ENCODE measurements at places on chromosomes 6 and 20.

DNA sequence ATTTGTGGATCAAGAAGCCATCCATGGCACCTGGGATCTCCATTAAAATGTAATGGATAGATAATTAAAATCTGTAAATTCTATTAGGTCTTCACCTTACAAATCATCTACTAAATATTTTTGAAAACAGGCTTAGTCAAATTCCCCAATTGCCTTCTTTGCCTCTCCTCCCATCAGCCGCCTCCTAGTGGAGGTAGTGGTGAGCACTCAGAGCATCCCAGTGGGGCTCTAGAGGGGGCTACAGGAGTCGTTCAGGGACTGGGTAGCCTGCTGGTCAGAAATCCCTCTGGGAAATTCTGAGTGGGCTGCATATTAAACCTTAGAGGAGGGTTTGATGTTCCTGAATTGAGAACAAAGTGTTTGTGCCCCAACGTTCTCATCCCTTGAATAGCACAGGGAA, 20.8 kb upstream of the PAX1 start:
- DNase-seq = no peak

DNA sequence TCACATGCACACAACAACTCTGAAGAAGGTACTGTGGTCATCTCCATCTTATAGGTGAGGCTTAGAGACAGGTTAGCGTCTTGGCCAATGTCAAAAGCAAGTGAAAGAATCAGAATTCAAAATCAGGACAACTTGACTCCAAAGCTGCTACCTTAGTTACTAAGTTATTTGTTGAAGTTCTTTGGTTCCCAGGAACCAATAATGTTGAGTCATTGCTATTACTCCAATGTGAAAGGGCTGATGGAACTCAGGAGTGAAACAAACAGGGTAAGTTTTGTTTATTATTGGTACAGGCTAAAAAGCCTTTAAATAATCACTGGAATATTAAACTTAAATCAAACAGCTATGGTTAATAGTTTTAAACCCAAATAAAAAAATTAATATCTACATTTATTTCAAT, 111.1 kb downstream of the PDSS2 start:
- no peak for DNase-seq

- DNase-seq = no peak
Measured at GRCh38 chr20:472889-473292, 10.6 kb upstream of the TBC1D20 start.

GRCh38 chr20:7708112-7708511, 232.1 kb downstream of the HAO1 start:
- no peak for DNase-seq

DNA sequence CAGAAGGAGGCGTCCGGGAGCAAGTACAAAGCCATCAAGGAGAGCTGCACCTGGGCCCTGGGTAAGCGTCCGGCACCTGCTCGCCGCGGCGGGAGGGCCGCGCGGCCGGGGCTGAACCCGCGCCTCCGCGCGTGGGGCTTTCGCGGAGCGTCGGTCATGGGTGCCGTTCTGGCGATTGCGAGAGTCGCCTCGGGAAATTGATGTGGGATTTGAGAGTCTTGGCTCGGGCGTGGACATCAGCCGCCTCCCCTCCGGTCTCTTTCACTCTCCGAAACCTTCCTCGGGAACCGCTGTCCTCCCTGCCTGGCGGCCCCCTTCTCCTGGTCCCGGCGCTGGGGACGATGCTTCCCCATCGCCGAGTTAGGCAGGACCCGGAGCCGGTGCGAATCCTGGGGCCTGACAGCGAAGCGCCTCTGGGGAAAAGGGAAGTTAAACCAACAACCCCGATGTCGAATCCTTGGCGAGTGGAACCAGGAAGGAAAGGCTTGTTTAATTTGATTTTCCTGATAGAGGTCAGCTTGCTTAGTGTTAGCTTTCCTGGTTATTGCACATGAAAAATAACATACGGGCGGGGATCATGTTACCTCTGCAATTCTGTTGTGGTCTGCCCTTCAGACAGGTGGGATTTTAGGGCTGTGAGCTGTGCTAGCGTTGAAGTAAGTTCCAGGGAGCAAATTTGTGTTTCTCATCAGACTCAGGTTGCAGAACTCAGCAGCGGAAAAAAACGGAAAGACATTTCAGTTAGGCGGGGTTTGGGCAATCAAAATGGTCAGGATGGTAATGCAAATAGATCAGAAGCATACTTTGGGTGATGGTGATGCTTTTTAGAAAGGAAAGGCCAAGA, 594 bp downstream of the ARFGEF3 start:
- peak; percentile 72 for DNase-seq

- DNase-seq = no peak
Measured at GRCh38 chr6:77716311-77716710, 63.5 kb downstream of the MEI4 start.

DNA sequence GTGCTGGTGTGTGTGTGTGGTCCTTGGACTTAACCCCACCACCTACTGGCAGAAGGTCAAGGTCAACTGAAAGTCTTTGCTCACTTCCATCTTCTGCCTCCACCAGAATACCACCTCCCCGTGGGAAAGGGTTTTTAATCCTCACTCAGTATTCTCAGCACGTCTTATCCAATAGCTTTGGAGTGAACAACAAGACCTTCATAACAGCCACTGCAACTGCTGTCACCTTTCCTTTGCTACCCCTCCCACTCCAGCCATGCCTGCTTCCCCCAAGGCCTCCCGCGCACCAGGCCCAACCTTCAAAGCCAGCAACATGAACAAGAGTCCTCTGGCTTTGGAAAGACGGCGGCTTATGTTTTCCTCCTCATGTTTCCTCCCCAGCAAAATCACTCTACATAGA, 787 bp upstream of the BTN2A2 start:
- DNase-seq = no peak

DNA sequence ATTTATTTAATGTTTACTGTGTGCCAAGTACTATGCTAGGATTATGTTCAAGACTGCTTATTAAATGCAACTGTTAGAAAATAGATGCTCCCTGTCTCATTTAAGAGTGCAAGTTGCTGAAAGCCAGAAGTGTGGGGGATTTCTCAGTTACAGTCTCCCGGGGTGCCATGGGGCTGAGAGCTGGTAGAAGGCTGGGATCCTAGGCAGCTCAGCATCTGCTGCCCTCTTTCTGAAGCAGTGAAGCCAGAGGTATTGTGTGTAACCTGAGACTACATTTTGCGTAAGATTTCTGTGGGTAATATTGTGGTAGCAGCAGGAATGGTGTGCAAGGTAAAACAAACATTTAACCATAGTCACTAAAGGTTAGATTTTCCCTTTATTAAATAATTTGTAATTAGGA, 120.6 kb downstream of the AKAP7 start:
- DNase-seq = peak; percentile 47

DNA sequence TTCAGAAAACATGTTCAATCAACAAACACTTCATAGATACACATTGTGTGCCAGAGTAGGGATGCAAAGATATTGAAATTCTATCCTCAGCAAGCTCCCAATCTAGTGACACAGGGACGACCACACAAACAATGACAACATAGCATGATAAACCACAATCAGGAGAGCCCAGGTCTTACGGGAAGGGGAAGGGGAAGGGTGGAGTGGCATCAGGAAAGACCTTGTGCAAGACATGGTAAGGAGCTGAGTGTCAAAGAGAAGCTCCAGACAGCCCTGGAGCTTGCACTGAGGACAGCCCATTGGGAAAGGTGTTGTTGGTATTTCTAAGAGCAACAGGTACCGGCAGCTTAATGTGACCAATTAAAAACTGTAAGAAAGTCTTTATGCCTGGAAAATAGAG, 103.6 kb downstream of the PDE7B start:
- no peak for DNase-seq

DNA sequence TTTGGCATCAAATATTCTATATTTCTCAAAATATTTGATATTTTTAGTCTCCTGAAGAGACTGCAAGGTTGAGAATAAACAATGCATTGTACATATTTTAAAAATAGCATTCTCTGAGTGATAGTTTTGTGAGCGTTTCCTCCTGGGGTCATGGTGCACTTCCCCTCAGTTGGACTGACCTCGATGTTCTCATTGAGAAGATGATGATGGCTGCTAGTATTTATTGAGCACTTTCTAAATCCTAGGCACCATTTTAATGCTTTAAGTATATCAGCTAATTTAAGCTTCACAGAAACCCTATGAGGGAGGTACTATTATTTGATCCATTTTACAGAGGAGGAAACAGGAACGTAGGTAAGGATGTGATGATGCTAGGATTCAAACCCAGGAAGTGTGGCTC, 18.2 kb downstream of the DSE start:
- no peak for DNase-seq

DNA sequence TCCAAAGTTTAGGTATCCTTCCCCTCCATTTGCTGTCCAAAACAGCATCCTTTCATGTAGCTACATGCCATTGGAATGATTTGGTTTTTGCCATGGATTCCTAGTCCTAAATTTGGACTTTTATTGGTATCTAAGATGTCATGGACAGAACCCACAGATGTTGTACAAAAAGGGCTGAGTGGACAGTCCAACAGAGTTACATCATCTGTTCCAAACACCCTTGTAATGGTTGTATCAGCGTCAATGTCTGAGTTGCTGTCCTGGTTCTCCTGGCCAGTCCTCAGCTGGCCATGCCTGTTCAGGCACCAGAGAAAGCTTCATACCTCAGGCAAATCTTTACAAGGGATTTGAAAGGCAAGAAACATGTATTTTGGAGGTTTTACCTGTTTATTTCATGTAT, 191.3 kb downstream of the ESR1 start:
- no peak for DNase-seq

DNA sequence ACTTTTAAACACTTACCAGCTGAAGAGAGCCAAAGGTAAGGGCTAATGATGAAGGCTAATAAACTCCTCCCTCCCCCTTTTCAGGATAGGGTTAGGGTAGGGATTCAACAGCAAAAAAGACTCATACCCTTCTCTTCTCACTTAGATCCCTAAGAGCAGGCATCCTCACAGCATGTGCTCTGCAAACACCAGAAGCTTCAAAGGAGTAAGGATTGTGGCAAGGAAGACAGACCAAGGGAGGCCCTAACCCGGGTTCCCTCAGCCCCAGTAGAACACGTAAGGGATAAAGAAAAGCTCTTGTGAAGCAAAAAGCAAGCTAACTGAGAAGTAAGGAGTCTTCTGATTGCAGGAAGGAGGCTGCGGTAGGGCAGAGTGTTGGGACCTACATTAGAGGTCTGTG, 11.6 kb downstream of the MAP3K7 start:
- DNase-seq = no peak

GRCh38 chr6:3966426-3966825, 112.5 kb downstream of the FAM217A start:
- no peak for DNase-seq

- no peak for DNase-seq
Measured at GRCh38 chr6:111899531-111899930, 26.3 kb upstream of the FYN start.

GRCh38 chr6:82840571-82840970, 225.1 kb downstream of the UBE3D start:
- no peak for DNase-seq

DNA sequence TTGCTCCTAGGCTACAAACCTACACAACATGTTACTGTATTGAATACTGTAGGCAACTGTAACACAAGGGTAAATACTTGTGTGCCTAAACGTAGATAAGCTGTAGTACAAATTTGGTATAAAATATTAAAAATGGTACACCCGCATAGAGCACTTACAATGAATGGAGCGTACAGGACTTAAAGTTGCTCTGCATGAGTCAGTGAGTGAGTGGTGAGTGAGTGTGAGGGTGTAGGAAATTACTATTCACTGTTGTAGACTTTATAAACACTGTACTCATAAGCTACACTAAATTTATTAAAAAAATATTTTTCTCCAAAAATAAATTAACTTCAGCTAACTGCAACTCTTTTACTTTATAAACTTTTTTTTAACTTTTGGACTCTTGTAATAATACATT, 391.6 kb downstream of the ADGRB3 start:
- DNase-seq = no peak

- DNase-seq = no peak
Measured at GRCh38 chr6:165988302-165988756, 179.3 kb downstream of the TBXT start.

GRCh38 chr20:35698298-35699126, 640 bp downstream of the NFS1 start:
- DNase-seq = peak; percentile 52

DNA sequence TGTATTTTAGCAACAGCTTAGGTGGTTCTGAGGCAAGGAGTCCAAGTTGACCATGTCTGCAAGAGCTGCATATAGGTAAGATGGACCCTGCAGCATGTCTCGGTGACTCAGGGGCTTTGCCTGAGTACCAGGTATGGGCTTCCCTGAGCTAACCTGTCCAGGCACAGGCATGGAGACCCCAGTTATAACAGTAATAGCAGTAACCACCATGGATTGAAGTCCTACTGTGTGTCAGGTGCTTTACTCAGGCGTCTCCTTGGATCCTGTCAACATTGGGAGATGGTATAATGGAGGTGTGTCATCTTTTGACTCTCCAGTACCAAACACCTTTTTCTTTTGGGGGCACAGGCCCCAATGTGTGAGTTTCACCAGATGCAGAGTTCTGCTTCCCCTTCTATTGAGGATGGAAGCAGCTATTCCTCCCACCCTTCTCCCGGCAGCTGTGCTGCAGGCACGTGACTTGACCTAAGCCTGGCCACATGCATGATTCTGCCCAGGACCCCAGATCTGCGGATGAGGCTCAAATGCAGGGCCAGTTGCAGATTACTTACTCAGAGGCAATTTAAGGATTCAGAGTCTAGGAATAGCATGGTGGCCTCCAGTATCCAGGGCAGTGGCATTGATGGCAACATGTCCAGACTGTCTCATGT, 13.8 kb downstream of the TREM1 start:
- no peak for DNase-seq

DNA sequence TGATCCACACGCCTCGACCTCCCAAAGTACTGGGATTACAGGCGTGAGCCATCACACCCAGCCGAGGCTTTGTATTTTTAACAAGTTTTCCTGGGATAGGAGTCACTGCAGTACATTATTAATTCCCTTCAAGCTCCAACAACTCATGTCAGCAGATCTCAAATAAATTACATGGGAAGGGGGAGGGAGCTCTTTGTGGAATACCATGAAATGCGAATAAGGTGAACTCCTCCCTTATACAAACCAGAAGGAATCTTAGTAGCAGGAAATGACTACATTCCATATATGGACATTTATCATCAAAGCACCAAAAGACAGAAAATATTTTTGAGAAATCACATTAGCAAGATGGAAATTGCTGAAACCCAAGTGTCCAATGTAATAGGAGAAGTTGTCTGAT, 2.9 kb downstream of the GSS start:
- DNase-seq = no peak
